Stimulated activated CD8-positive, alpha-beta memory T cell treated with anti-CD3 and anti-CD28 coated beads, Interleukin-7, amount 100 ng/mL, for 1 hour (primary cell): ENCODE measurements at places on chromosomes 6 and 20.

DNA sequence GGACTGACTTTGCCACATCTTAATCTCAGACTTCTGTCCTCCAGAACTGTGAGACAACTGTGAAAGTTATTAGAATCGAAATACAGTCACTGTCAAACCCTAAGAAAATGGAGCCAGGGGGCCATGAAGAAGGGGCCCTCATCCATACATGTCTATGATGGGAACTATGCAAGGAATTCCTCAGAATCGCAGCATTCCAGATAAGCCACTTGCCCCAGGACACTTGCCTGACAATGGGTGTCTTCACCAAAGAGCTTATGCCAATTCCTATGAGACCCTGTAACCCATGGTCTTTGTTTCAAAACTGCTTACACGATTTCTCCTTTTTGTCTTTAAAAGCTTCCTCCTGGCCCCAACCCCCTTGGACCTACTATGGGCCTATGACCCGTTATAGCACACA, 90.4 kb upstream of the FOXP4 start:
- DNase-seq: no peak

DNA sequence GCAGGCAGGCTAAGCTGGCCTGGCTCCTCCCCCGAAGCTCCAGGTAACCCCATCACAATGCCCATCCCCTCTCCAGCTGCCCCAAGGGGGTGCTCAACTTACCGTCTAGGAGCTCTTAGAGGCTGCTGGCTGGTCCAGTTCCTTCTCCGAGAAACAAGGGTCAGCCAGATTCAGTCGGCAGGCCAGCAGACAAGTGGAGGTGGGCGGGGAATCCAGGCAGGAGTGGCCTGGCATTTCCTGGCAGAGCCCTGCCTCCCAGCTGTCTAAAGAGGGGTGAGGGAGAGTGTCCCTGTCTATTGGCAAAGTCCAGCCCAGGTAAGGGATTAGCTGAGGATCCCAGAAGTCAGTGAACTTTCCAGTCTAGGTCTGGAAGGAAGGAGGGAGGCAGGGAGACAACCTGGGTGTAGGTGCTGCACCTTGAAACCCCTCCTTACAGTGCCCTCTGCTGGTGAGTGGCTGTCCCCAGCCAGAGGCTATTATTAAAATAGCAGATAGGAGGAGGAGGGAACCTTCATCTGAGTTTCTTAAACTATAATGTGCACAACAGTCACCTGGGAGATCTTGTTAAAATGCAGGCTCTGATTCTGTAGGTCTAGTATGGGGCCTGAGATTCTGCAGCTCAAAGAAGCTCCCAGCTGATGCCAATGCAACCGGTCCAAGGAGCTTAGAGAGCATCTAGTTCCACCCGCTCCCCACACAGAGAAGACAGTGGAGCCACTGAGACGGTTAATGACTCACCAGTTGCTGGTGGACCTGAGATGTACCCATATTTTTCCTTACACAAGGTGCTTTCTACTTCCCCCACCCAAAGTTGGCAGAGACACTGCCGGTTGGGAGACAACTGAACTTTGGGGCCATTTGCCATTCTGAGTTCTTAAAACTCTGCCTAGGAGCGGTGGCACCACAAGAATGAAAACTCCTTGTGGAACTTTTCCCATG, at the start of gene UNC5CL:
TSS of gene UNC5CL (minus strand) at position 162 of the 939 bp plus-strand sequence. CDS start 4,147 bp downstream, outside the sequence.
- peak; percentile 26 for DNase-seq

DNA sequence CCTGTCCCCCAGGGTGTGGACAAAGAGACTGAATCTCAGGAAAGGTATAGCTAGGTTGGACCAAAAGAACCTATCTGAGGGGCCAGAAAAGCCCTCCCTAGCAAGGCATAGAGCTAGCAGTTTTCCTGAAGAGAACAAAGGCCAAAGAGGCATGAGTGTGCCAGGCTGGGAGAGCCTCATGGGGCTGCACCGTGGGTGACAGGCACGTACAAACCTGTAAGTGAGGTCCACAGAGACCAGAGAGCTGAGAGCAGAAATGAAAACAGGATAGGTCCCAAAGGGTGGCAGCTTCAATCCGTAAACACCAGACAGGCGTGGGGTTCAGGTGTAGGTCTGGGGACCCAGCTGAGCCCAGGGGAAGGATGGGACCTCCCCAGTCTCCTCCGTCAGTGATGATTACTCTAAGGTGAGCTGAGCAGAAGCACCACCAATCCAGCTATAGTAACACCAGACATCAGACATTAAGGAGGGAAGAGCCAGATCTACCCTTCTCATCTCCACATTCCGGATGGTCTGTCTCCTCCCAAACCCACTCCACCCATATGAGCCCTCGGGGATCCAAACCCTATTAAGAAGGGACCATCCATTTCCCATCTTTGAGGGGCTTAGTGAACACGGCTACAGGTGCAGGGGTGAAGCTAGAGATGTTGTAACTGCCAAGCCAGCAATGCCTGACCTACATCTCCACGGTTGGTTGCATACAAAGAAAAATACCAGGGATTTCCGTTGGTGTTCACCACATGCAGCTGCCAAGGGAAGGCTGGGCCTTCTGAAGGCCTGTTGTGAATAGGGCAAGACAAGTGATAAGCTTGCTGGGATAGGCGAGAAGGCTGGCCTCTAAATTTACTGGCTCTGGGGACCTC, 38.3 kb downstream of the BCL2L1 start:
- DNase-seq: no peak

GRCh38 chr6:51029561-51029960, 210.9 kb downstream of the TFAP2B start:
- no peak for DNase-seq

- DNase-seq: no peak
Observed at GRCh38 chr6:140782941-140783340, 1349.8 kb upstream of the GJE1 start.
